Right renal cortex interstitium (tissue), 3 donors: ENCODE measurements at places on chromosomes 2 and 18. TPM values are rescaled to one million over a fixed set of nuclear protein-coding genes. Genes with fewer than 3 reads are reported as not detected.

GRCh38 chr2:186437719-186438118 lies 48.3 kb upstream of the ZC3H15 start:
- DNase-seq: no peak

DNA sequence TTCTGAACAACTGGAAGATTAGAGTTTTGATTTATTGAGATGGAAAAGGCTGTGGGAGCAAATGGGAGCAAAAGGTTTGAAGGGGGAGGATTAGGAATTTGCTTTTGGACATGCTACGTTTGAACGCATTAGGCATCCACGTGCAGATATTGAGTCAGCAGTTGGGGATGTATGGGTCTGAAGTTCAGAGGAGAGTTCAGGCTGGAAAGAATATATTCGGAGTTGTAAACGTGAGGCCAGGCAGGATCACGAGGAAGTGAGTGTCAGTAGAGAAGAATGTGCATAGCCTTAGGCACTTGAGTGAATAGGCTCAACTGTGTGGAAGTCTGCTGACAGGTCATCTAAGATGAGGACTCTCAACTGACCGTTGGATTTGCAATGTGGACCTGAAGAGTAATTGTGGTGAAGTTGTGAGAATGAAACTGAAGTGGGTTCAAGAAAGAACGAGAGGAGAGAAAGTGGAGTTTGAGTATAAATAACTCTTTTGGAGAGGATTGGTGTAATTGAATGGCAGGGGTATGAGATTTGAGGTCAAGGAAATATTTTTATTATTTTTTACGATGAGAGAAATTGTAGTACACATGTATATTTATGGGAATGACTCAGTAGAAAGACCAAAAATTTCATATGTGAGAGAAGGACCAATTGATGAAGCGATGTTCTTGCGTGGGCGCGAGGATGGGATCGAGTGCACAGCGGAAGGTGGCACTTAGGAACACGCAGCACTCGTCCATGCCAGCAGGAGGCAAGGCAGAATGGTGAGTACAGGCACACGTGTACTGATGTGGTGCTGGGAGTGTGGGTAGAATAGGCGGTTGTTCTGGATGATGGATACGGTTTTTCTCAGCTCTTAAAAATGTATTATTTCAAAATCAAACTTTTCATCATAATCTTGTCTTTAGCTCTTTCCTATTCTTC lies 40.5 kb upstream of the POLE4 start:
- DNase-seq: no peak

DNA sequence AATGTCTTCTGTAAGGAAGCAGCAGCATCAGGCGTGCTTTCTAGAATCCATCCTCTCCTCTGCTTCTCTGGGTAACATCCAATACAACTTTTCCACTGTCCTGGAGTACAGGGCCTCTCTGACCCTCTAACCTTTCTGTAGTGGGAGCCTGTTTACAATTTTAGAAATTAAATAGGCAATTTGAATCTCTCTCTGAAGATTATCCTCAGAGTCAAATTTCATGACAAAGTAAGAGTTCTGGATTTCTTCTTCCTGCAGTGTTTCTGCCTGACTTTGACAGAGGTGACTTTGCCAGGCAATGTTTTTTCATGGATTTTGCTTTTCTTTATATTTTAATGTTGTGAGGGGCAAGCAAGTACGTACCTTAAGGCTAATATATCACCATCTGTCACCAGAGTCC lies 558.4 kb downstream of the PARD3B start:
- no peak for DNase-seq

DNA sequence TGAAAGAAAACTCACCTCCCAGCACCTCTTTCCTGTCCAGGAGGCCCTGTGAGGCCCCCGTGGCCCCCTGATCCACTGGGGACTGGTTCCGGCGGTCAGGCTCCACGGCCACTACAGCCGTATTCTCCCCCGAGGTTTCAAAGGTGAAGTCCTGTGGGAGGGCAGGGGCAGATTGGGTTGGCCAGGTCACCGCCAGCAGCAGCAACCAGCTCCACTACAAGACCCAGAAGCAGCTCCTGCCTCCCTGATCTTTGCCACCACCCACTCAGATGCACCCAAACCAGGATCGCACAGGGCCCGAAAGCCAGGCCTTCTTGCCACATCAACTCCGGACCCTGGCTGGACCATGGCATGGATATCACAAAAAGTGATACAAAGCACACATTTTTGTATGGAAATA lies 21.9 kb downstream of the SDC1 start:
- DNase-seq: no peak

DNA sequence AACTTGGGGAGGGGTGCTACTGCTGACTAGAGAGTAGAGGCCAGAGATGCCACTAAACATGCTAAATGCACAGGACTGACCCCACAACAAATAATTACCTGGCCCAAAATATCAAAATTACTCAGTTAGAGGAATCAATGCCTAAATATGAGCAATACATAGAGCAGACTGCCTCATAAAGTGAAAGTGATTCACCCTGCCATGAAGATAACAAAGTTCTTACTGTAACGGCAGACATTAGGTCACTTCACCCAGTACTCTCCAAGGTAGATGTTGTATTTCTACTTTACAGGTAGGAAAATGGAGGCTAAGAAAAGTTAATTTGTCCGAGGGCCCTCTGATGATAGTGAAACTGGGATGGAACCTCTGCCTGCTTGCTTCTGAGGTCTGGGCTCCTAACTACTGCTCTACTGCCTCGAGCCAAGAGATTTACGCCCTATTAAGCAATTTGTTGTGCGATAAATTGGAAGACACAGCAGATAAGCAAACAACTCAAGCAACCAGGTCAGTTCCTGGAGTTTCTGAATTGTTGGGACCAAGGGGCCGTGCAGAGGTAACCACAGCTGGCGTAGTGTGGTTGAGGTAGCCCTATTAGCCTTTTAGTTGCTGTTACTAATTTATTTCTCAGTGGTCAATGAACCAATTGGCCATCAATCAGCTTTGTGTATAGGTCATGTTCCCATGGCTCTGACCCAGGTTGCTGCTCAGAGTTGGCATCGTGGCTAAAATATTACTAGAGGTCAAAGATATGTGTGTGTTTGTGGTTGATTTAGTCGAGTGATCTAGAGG lies 4.8 kb downstream of the DHRS9 start:
- DNase-seq: no peak

DNA sequence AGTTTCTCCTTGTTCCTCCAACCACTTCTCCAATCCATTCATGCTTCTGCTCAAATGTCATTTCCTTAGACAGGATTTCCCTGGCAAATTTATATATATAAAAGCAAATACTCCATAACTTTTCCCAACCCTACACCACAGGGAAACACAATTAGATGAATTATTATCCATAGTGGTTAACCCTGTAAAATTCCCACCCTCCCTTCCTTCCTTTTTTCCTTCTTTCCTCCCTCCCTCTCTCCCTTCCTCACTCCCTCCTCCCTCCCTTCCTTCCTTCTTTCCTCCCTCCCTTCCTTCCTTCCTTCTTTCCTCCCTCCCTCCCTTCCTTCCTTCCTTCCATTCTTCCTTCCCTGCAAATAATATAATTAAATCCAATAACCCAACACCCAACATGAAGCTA lies 617.7 kb downstream of the IRS1 start:
- no peak for DNase-seq

GRCh38 chr18:49921318-49921985 lies 108.1 kb upstream of the ACAA2 start:
- no peak for DNase-seq

- DNase-seq: no peak
Measured at GRCh38 chr2:184006998-184007397, 591.3 kb upstream of the ZNF804A start.

DNA sequence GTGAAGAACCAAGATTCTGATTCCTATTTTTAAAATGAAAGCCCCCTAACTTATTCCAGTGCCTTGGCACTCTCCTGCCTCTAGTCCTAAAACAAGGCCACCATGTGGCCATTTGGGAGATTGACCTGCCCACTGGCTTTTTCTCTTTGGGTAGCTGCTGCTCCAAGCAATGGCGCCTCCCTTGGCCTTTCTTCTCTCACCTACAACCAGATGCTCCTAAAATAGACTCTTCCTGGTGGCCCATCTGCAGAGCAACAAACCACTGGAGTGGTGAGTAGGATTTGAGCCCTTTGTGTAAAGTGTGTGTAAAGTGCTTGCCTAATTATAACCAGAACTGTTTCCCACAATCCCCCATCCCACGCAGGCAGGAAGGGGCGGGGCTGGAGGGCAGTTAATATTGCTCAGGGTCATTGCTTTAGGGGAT lies 114.2 kb downstream of the FHOD3 start:
- DNase-seq: no peak

- DNase-seq: no peak
Measured at GRCh38 chr2:240727439-240727838, 35.8 kb downstream of the AQP12A start.

- no peak for DNase-seq
Measured at GRCh38 chr2:226378753-226379705, 420.6 kb downstream of the IRS1 start.

- no peak for DNase-seq
Measured at GRCh38 chr2:235046589-235046988, 94.8 kb downstream of the SH3BP4 start.

GRCh38 chr2:11681722-11682589 lies 12.0 kb upstream of the NTSR2 start:
- DNase-seq: no peak

DNA sequence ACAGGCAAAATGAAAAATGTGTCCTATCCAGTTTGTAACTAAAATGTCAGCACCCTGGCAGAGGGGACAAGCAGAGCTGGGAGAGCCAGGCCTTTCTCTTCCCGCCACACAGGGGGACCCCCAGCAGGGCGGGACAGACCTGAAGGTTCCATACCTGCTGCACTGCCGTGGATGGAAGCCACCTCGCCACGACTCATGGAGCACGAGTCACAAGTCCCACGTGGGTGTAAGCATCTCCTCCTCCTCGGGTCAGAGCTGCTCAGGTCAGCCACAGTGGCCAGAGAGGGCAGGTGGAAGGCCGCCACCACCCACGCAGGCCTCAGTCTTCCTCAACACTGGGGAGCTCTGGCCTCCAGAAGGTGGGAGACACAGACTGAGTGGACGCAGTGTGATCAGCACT lies 21.0 kb downstream of the C1QL2 start:
- no peak for DNase-seq

- no peak for DNase-seq
Measured at GRCh38 chr18:31942291-31942998, 483 bp downstream of the TRAPPC8 start.

DNA sequence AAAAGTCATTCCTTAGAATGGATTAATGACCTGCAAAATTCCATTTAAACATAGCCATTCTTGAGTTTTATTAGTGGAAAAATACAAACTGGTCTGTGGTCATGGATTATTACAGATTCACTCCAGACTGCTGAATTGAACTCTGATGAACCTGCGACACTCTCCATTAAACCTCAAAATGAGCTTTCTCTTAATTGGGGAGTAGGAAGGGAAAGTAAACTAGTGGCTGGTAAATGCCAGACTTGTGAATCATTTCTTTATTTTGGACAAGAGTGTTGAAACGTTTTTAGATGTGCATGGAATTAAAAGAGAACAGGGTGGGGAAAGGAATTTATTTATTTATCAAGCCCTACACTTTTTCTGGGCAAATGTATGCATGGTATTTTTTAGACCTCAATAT lies 321.2 kb upstream of the FANCL start:
- DNase-seq: no peak

GRCh38 chr2:164719996-164720941 lies 99.0 kb upstream of the GRB14 start:
- DNase-seq: no peak

DNA sequence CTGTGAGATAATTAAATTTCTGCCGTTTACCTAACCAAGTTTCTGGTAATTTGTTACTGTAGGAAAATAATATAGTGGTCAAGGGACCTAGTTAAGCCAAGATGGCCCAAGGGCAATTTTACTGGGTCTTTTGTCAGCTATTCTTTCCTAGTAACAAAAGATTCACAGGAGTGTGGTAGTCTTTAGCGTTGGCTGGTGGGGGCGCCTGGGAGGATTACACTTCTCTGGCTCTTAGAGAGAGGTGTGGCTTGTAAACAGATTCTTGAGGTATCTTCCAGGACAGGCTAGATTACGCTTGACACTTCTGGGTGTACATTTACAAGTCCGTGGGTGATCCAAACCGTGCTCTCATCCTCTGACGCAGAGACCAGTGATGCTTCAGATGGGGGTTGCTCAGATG lies 3.3 kb upstream of the ACOXL start:
- no peak for DNase-seq

DNA sequence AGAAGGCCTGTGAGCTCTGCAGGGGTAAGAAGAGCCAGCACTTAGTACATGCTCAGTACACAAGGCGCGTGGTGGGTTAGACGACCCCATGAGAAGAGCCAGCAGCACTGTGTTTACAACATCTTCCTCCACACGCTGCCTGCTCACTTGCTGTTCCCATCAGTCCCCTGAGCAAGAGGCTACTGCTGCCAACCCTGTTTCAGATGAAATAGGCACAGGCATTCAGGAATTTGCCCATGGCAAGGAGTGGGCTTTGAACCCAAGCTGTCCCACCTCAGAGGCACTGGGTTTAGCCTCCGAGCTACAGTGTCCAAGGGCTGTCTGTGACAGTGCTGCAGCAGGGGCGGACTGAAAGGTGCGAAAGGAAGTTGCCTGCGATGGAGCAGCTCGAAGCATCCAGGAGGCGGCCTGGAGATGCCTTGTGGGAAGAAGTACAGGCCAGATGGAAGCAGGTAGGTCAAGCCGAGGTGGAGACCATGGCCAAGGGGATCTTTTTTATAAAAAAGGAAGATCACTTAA lies 121.5 kb upstream of the PXDN start:
- DNase-seq: no peak

DNA sequence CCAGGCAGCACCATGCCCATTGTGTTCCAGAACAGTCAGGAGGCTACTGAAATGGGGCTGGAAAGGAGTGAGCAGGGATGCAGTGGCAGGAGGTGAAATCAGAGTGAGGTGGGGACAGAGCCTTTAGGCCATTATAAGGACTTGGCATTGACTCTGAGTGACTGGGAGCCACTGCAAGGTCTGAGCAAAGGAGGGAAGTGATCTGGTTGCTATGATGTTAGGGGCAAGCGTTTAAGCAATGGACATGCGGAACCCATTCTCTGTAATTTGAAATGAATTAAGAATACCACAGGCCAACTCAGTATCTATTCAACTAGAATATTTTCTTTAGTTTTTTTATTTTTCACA lies 98.2 kb downstream of the DPP4 start:
- DNase-seq: no peak

DNA sequence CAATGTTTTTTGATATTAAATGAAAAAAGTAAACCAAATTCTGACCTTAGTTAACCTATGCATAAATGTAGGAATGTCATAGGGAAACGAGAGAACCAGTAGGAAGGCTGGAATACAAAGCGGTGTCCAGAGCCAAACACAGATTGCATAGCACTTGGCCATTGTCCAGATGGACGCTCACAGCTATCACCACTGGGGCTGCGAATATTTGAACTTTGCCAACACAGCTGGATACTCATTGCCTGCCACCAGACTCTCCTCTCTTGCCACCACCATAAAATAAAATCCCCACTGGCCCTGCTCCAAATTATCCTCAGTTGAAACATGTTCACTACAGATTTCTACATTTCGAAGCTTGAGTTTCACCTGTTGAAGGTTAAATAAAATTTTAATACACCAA lies 159.3 kb upstream of the GULP1 start:
- DNase-seq: no peak

Gene RGPD3
- polyA plus RNA-seq: 0.33 TPM

Gene SERPINB13
- polyA plus RNA-seq: not detected

Gene CLEC4F
- polyA plus RNA-seq: not detected

Gene CHRNG
- polyA plus RNA-seq: 1.1 TPM

Gene KHK
- 54.9 TPM for polyA plus RNA-seq

Gene ERFE
- polyA plus RNA-seq: 4.3 TPM

Gene NAT8
- polyA plus RNA-seq: 23.9 TPM

Gene GALR1
- 0.06 TPM for polyA plus RNA-seq

Gene ALLC
- not detected for polyA plus RNA-seq

Gene L3MBTL4
- polyA plus RNA-seq: 5.7 TPM
